ENCODE measurements at places on chromosomes 7 and 10. TPM values are rescaled to one million over a fixed set of nuclear protein-coding genes. Genes with fewer than 3 reads are reported as not detected.

GRCh38 chr10:80642661-80643060, 105.0 kb downstream of the SH2D4B start:
- no peaks in the 10 kb centered on the region for H3K4me1 ChIP-seq
- H3K27me3 ChIP-seq = no peaks in the 10 kb centered on the region
- H3K4me3 ChIP-seq = no peak overlapping the region
- no peak overlapping the region for H3K27ac ChIP-seq
- DNase-seq = no peak

DNA sequence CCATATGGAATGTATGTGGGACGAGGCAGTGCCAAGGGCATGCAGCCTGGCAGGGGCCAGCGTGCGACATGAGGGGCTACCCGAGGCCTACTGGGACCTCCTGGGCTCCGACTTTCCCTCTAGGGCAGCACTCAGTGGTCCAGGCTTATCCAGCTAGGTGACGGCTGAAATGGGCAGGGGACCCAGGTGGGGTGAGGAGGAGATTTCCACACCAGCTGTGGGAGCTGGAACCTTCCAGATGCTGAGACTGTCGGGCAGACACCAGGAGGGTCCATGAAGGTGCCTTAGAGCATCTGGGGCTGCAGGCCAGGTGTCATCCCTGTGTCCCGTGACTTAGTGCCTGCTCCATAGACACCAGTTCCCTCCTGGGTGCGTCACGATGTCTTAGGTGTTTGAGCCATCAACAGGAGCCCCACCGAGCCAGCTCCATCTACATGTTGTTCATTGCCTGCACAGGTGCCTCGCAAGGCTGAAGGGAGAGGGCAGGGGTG, 13.4 kb downstream of the ZNF316 start:
- no peaks in the 10 kb centered on the region for H3K4me1 ChIP-seq
- DNase-seq = no peak
- H3K27ac ChIP-seq = no peak overlapping the region
- H3K36me3 ChIP-seq = peaks cover 7% of the 10 kb centered on the region

DNA sequence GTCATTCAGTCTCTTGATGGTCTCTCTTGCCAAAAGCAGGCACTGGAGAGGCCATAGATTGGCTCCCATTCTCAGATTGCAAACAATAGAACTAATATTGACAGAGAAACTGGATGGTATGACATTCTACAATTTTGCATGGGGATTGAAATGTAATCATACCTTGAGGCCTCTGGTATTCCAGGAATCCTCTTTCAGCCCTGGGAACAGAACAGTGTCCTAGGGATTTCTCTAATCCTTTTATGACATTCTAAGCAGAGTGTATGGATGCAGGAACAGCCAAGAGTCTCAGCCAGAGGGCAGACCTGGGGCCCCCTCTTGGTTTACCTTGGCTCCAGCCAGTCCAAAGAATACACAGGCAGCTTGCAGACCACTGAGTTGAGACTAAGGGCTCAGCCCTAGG, 206.4 kb downstream of the KCNMA1 start:
- H3K27ac ChIP-seq = no peak overlapping the region
- no peaks in the 10 kb centered on the region for H3K27me3 ChIP-seq
- no peak overlapping the region for H3K4me3 ChIP-seq
- no peaks in the 10 kb centered on the region for H3K4me1 ChIP-seq

Gene ABCA13
- 4.6 TPM for total RNA-seq

DNA sequence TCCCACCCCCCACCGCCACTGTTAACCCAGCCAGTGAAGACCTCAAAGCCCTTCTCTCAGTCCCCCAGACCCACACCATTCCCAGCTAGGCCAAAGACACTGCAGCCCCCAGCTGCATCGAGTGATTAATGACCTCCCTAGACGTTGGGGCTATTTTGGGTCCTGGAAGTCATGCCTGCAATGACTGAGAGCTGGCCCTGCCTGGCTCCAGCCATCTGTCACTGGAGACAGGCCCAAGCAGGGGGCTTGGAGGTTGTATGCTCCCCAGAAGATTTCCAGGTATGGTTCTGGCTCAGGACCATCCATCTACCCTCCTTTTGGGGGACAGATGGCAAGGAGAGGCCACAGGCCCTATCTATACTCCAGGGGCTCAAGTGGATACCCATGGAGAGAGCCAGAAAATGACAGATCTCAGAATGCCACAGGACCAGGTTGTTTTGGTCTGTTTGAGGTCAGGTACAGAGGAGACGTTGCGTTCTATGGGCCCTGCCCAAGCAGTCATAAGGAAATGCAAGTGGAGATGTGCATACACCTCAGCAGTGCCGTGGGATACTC, 5.1 kb downstream of the KCNIP2 start:
- no peak overlapping the region for H3K27ac ChIP-seq
- DNase-seq = no peak
- H3K27me3 ChIP-seq = no peaks in the 10 kb centered on the region
- H3K36me3 ChIP-seq = no peaks in the 10 kb centered on the region

DNA sequence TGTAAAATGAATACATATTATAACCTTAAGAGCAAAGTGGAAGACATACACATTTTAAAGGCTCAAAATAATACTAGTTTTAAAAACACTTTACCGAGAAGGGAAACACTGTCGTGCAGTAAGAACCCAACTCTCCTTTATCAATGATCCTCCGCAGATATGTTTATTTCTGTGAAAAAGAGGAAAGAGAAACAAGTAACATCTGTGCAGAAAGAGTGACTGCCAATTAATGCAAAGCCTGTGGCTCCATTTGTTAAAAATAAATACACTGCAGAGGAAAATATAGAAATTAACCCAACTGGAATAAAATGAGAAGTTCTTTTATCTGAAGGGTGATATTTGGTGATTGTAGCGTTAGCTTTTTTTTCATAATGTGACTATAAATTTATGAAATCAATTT, 62.7 kb downstream of the HGF start:
- H3K36me3 ChIP-seq = no peaks in the 10 kb centered on the region
- no peaks in the 10 kb centered on the region for H3K27me3 ChIP-seq

Gene MRLN
- total RNA-seq = not detected

Gene GRID2IP
- total RNA-seq = not detected
